Upper lobe of right lung (tissue), 1 donor: ENCODE measurements at places on chromosomes 16 and 17.
A peak's percentile ranks its signal among the peaks of the same experiment; 100 is the strongest.

- no peak for DNase-seq
Measured at GRCh38 chr16:1673424-1674151, 4.5 kb upstream of the JPT2 start.

- DNase-seq = no peak
Measured at GRCh38 chr16:5678371-5678770, 580.8 kb upstream of the EEF2KMT start.

GRCh38 chr17:81648013-81648706 is 8.2 kb downstream of the PDE6G start:
- no peak for DNase-seq

DNA sequence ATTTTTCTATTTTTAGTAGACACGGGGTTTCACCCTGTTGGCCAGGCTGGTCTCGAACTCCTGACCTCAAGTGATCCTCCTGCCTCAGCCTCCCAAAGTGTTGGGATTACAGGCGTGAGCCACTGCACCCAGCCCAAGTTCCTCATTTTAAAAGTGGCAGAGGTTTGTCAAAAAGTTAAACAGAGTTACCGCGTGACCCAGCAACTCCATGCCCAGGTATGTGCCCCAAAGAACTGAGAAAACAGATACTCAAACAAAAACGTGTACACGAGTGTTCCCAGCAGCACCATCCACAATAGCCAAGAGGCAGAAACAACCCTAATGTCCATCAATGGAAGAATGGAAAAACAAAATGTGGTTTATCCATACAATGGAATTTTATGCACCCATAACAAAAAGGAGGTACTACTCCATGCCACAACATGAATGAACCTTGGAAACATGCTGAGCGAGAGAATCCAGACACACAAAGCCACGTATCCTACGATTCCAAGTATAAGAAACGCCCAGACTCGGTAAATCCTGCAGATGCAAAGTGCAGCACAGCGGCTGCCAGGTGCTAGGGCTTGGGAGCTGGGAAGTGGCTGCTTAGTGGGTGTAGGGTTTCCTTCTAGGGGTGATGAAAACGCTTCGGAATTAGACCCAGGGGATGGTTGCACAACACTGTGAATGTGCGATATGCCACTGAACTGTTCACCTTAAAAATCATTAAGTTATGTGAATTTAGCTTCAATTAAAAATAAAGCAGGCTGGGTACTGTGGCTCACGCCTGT is 24.8 kb downstream of the ADCY9 start:
- peak; percentile 78 for DNase-seq

DNA sequence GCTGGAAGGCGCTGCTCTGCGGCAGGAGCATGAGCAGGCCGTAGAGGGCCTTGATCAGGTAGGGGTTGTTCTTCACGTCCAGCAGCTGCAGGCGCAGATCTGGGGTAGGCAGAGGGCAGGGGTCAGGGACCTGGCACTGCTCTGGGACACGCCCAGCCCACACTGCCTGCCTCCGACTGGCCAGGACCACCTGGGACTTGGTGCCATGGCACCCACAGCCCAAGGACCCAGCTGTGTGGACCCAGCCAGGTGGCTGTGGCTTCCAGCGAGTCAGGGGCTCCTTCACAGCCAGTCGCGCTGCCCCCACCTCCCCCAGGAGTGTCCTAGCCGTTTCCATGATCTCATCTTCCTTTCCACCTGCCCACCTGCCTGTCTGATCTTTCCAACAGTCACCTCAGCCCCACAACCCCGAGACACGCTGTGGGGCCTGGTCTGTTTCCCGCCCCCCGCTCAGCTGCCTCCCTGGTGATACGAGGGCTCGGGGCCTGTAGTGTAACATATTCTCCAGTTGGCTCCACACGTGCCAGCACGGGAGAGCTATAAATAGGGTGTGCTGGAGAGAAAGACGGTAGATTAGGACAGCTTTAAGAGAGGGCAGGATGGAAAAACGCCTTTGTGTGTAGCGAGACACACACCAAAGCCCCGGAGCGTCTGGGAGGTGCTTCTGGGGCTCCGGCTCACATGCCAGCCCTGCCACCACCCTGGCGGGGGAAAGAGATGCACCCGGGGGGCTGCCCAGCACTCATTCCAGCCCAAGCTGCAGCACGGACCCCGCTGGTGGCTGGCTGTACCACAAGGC is 7.2 kb upstream of the MTSS2 start:
- DNase-seq = no peak

GRCh38 chr16:86722970-86723369 is 144.6 kb downstream of the FOXL1 start:
- no peak for DNase-seq

- no peak for DNase-seq
Measured at GRCh38 chr16:68752602-68753001, 15.5 kb downstream of the CDH1 start.
